Tibial nerve (tissue), 4 donors: ENCODE measurements at places on chromosomes 4 and X.

GRCh38 chr4:21451032-21451431 lies 497.5 kb downstream of the KCNIP4 start:
- no peak for DNase-seq

- DNase-seq: no peak
Observed at GRCh38 chr4:162401021-162401420, 237.2 kb upstream of the FSTL5 start.

GRCh38 chrX:78712336-78712735 lies 35.2 kb upstream of the LPAR4 start:
- no peak for DNase-seq

- DNase-seq: no peak
Observed at GRCh38 chr4:85964298-85964697, 395.6 kb downstream of the MAPK10 start.

GRCh38 chr4:158863296-158863695 lies 94.5 kb downstream of the FNIP2 start:
- DNase-seq: no peak

GRCh38 chr4:81214881-81215868 lies at the start of gene PRKG2:
PRKG2 (minus strand) TSS chr4:81215222; CDS start chr4:81205047, 10,175 bp downstream.
- no peak for DNase-seq

DNA sequence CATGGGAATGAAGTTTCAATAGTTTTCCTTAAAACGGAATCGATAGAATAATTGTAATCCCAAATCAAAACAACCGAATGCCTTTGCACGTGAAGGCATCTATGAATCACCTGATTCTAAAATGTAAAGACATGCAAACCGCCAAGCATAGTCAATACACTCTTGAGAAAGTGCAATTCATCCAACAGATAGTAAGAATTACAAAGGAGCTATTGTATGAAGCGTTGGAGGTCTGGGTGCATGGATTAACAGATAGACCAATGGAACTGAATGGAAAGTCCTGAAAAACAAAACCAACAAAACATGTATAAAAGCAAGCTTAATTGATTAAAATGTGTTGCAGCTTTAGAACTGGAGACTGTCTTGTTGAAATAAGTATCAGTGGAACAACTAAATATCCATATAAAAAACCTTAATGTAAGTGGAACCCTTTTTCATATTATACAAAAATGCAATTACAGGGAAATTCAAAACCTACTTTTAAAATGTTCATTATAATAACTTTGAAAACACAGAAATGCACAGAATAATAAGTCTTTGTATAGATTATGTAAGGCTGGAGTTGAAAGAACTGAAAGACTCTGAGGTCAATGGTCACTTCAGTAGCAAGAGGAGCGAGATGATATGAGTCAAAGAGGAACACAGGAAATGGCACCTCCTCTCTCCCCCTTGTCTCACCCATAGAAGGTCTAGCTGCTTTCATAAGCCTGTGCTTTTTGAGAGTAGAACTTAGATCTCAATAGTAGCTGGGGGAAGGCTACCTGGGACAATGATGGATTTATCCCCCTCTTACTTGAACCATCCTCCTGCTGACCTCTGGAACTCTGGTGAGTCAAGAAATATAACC lies 20.1 kb downstream of the MAGEC2 start:
- no peak for DNase-seq

DNA sequence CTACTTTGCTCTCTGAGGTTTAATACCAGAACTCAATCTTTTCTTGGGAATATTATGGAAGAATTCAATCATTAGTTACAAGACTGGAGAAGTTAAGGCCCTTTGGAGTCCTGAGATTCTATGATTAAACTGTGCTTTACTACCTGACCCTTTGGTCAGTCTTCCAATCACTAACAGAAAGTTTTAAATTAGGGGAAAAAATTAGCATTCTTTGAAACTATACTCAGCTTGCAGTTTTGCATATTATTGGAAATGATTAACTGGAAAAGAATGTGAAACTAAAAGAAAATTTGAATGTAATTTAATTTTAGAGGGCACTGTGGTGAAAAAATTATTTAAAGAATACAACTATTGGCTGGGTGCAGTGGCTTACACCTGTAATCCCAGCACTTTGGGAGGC lies 18.7 kb upstream of the GPR34 start:
- DNase-seq: no peak

GRCh38 chr4:168384437-168385141 lies 66.0 kb upstream of the DDX60 start:
- no peak for DNase-seq

- no peak for DNase-seq
Observed at GRCh38 chr4:2588259-2588658, 51.8 kb downstream of the FAM193A start.

- no peak for DNase-seq
Observed at GRCh38 chrX:1555370-1555769, 18.4 kb upstream of the P2RY8 start.

DNA sequence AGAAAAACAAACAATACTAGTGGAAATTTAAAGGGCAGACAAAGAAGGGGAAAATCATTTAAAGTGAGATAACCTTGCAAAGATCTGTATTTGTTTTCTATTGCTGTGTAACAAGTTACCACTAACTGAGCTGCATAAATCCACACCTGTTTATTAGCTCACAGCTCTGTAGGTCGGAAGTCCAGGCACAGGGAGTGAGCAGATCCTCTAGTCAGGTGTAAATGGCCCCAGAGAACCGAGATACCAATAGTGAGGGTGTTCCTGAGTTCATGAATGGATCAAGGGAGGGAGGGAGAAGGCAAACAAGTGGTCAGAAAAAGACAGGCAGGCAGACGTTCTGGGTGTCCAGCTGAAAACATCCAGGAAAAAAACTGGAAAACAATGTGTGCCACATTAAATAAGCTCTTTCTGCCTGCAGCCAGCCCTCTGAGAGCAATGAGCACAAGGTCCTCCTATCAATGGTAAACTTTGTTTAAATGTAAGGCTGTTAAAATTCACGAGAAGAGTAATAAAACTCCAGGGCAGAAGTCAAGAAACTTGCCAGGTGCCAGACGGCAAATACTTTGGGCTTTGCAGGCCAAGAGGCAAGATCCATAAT lies 25.0 kb downstream of the ADGRA3 start:
- DNase-seq: no peak

DNA sequence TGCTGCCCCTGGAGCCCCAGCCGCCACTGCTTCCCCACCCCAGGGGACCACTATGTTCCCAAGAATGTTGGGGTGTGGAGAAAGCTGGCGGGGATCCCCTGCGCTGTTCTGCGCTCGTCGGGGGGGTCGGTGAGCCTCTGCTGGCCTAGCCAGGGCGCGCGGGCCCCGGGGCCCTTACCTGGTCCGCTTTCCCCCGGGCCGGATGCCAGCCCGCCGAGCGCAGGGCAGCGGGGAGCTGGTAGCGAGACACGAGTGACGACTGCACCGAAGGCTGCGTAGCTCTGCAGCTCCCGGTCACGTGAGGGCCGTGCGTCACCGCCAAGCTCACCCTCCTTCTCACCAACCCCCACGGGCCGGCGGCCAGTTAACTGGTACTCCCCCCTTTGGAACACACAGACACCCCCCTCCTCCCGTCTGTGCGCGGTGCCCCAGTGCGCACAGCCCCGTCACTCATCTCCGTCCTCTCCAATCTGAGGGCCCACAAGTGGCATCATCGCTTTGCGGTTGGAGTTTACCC lies at the start of gene BEX1:
Gene BEX1, minus strand, starts transcription at position 254 of the 517 bp plus-strand sequence. CDS start 897 bp downstream, outside the sequence.
- no peak for DNase-seq

GRCh38 chr4:141346144-141346543 lies 125.4 kb downstream of the ZNF330 start:
- DNase-seq: no peak

DNA sequence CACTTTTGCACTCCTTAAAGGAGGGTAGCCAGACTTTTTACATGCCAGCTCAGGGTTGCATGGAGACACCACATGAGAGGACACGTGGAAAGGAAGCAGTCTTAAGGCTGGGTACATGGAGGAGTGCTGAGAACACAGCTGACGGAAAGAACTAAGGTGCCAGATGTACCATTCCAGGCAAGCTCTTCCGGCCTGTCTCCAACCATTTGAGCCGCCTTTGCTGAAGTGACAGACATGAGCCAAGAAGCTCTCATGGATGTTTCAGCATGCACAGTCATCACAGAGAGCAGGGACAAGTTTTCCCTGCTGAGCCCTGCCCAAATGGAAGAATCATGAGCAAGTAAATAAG lies 83.4 kb upstream of the BMP2K start:
- no peak for DNase-seq

DNA sequence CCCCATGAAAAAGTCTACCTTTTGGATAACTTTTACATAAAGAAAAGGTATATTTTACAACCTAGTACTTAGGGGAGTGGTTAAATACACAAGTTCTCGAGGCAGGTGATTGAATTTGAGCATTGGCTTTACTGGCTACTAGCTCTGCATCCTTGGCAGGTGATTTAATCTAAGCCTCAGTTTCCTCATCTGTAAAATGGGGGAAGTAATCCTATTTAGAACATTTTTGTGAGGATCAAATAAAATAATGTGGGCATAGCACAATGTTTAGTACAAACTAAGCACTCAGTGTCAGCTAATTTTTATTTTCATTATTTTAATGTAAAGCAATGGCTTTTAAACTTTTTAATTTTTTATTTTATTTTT lies 102.9 kb downstream of the CEP135 start:
- no peak for DNase-seq

DNA sequence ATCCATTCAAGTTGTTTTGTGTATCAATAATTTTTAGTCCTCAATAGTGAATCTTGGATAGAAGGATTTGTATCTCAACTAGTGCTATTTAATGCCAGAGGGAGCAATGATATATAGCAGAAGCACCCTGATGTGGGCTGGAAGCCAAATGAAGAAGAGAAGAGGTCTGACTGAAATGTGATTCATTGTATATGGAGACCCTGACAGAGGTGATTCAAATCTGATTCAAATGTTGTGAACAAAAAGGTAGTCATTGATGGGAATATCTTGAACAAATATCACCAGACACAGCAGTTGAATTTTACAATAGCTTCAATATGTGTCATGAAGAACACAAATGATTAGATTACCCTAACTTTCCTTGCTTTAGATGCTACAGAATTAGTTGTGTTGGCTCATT lies 27.5 kb upstream of the SULT1B1 start:
- no peak for DNase-seq

GRCh38 chr4:117784266-117784665 lies 250.0 kb upstream of the NDST3 start:
- no peak for DNase-seq

GRCh38 chrX:113289503-113289902 lies 448.9 kb upstream of the AMOT start:
- DNase-seq: no peak

DNA sequence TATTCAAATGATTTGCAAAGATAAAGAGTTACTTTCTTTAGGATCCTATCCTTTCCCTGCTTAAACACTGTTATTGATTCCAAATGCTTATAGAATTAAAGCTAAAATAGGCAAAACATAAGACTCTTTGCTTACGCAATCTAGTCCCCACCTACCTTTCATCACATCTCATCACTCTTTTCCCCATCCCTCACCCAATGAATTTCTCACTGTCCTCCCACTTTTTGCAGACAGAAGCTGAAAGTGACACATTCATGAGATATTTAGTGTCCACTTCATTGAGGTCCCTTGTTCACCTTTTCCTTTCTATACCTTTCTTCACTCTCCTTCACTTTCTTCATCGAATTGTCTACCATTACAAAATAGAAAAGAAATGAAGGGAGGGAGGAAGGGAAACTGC lies 424 bp downstream of the SATL1 start:
- DNase-seq: no peak

- DNase-seq: no peak
Observed at GRCh38 chr4:1036095-1036494, 24.7 kb downstream of the FGFRL1 start.

DNA sequence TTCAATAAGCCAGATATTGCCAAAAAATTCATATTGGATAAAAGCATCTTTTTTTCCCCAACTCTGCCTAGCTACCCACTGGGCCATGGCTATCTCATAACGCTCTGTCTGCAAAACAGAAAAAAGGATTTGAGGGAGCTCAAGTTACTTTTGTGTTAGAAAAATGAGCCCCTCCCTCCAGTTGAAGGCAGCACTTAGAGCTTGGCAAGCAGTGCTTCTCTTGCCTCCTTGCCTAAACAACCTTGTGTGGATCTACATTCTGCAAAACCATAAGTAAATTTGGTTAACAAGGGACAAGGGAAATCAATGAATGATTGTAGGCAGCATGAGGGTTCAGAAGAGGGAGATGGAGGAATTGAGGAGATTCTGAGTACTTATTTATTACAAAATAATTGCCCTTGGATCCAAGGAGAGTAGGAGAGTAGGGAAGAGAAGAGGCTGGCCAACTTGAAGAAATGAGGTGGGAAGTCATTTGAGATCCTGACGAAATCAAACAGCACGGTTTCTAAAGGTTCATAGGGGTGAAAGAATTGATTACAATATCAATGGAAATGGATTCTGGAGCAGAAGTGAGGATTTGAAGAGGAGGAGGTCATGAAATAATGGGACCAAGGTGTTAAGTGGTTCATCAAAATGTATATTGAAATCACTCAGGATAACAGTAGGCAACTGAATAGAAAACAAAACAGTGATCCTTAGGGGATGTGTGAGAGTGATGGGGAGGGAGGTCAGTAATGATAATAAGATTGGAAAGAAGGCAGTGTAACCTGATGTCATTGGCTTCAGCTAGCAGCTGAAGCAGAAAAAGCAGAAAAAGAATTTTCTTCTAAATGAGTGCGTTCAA lies 434.8 kb upstream of the IGFBP7 start:
- no peak for DNase-seq

DNA sequence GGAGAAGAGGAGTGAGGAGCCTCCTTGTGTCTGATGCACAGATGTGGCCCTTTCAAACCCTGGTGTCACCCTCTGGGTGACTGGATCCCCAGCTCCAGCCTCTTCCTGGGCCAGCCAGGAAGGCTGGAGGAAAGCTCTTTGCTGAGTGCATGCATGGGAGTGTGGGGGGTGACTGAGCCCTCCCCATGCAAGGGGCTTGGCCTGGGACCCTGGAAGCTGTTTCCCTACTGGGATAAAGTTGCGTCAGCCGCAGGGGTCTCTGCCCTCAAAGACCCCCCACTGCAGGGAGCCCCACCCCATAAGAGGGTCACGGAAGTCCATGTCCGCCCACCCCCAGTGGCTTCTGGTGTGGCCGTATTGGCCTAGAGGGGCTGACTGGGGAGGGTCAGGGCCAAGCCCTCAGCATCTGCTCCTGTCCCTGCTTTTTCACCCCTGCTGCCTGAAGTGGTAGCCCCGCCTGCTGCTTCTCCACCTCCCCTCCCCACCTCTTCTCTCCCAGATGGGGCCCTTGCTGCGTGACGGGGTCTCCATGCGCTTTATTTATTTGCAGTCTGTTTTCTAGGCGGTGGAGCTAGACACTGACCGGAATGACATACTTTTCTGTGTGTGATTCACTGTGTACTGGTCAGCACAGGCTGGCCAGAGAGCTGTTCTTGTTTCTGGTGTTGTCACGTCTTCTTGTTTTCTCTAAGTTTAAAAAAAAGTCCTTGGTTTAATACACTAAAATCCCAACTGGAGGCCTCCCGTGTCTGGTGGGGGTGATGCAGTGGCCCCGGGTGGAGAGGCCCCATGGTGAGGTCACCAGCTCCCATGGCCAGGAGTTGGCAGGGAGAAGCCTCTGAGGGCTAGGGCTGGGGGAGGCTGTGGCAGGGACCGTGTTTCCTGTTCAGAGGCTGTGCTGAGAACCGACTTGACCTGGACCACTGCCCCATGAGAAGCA lies 3.6 kb downstream of the SMIM10L2A start:
- no peak for DNase-seq
